CD4-positive, alpha-beta memory T cell (primary cell): ENCODE measurements at places on chromosomes 5 and 9.

DNA sequence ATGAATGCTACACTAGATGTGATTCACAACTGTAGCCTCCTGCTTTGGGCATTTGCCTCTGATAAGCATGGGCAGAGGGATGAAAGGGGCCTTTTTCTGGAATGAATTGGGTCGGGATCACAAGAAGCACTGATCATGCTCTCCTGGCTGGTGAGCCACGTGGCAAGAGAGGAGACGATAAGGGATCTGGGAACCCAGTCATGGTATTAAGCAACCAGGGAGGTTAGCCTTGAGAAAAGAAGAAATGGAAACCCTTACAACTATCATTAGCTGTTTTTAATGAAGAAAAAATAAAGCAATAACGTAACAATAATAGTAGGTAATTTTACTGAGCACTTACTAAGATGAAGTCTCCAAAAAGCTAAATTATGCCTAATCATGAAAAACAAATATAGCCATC lies 50.0 kb upstream of the RAI14 start:
- DNase-seq = no peak

- no peak for DNase-seq
Observed at GRCh38 chr9:13282998-13283397, 3.5 kb upstream of the MPDZ start.

- no peak for DNase-seq
Observed at GRCh38 chr5:88858392-88858791, 24.6 kb downstream of the MEF2C start.

DNA sequence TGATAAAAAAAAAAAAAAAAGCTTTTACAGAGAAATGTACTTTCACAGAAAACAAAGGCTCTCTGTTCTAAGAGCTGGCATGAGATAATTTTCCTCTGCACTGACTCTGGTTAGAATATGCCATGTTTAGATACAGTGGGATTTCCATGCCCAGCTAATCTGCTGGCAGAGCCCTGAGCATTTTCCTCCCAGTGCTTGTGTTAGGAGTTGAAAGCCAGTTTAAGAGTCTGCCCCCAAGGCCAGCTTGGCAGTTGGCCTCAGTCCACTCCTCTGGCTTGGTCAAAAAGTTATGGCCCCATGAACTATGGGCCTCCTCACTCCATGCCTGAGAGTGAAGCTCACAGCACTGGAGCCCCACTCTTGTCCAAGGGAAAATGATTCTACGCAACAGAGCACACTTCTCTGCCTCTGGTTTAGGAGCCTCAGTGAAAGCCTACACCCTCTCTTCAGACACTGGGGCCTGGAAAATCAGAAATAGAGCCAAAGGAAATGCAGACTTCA lies 21.9 kb downstream of the MOCS2 start:
- DNase-seq = no peak

GRCh38 chr9:81874931-81875330 lies 53.3 kb upstream of the SPATA31D4 start:
- no peak for DNase-seq
